ENCODE measurements at places on chromosomes 1 and 21.
A peak's percentile ranks its signal among the peaks of the same experiment; 100 is the strongest.

GRCh38 chr1:111157431-111157830, 17.4 kb downstream of the CEPT1 start:
- DNase-seq: no peak

DNA sequence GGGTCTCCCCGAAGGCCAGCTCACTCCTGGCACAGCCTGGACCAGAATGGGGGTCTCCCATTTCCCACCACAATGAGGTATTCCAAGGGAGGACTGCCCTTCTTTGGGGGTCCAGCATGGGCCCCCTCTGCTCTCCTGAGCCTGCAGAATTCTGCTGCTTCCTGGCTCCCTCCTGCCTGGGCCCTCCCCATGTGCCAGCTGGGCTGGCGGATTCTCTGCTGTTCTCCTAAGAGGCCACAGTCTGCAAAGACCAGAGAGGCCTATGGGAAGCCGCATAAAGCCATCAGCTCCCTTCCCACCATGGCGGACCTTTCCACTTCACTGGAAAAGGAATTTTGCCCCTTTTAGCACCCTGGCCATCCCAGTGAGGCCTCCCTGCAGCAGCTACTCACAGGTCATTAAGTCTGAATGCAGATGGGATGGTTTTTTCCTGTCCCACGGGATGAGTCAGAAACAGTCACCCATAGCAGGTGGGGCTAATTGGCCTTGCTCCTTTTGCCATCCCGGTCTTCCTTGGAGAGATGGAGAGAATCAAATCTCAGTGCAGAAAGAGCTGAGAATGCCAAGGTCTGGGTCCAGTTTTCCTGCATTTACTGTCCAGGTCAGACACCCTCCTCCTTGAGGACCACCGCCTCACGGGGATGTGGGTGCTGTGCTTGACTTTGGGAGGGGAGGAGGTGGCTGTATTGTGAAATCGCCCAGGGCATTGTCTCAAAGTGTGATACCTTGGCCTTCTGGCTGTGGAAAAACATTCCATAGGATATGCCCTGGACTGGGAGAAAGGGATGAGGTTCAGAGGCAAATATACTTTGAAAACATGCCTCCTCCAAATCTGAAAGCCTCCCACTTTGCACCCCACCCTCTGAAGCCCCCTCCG, 23.2 kb downstream of the MYBPH start:
- no peak for DNase-seq

- no peak for DNase-seq
Measured at GRCh38 chr1:43452789-43453441, 816 bp downstream of the HYI start.

DNA sequence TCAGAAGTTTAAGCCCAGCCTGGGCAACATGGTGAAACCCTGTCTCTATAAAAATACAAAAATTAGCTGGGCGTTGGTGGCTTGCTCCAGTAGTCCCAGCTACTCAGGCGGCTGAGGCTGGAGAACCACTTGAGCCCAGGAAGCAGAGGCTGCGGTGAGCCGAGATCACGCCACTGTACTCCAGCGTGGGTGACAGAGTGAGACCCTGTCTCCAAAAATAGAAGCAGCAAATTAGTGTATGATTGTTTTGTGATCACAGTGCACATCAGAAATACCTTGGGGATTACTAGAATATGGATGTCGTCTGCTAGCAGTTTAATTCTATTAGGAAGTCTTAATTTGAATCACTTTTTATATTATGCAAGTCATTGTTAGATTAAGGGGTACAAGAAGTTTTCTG, 59.0 kb downstream of the ZBTB17 start:
- no peak for DNase-seq

DNA sequence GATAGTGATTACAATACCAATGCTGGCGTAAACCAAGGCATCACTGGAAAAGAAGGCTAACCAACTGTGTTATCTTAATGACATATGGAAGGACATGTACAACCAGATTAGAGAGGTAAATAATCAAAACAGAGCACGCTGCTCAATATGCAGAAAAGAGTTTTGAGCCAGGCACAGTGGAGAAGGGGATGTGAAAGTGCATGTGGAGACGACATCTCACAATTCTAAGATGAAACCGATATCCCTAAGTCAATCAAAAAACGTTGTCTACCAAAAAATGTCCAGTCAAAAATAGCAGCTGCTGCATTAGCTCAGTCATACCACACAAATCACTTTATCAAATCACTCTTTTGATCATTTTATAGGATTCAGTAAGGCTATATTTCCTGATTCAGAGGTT, 116.3 kb upstream of the OLIG2 start:
- DNase-seq: no peak

DNA sequence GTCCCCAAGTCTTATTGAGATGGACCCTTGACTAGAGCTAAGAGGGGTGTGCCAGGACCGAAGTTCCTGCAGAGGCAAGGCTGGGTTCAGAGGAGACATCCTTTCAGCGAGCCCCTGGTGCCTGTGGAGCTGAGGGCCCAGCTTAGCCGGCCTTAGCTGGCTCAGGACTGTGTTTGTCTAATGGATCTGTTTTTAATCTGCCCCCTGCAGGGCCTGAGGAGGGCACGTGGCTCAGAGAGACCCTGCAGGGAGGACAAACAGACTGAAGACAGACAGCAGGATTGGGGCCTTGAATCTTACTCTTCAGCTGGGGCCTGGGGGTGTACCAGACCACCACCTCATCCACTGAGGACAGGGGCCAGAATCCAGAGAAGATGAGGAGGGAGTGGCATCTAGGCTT, 1.6 kb downstream of the CRABP2 start:
- no peak for DNase-seq

DNA sequence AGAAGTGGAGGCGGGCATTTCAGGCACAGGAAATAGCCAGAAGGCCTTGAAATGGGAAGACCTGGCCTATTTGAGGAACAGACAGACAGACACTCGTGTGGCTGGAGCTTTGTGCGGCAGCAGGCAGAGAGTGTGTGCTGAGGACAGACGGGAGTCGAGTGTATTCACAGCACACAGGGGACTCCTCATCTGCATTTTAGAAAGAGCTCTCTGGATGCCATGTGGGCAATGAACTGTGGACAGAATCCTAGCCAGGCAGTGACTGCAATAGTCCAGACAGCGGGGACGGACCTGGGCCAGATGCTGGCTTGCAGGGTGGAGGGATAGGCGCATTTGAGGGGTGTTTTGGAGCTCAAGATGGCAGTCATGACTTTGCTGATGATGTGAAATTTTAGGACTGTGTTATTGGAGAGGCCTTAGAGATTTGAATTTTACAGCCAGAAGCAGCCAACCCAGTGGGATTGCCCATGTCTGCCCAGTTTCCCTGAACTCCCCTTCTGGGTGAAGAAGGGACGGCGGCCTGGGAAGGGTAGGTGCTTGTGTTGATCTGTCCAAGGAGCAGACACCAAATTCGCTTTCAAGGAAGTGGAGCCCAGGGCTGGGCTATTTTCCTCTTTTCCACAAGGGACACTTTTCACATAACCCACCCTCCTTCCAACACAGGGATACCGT, 43.7 kb downstream of the CHAF1B start:
- DNase-seq: no peak

- DNase-seq: no peak
Measured at GRCh38 chr1:14265495-14265894, 333.0 kb upstream of the KAZN start.

DNA sequence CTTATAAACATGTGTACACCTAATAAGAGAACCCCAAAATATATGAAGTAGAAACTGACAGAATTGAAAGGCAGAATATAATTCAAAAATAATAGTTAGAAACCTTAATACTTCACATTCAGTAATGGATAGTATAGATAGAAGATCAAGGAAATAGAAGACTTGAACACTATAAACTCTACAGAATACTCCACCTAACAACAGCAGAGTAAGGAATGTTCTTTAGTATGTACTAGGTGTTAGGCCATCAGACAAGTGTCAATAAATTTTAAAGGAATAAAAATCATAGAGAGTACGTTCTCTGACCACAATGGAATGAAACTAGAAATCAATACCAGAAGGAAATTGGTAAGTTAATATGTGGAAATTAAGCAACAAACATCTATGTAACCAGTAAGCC, 16.6 kb downstream of the ZNF644 start:
- DNase-seq: no peak

- no peak for DNase-seq
Measured at GRCh38 chr1:200342511-200343311, 67.1 kb downstream of the ZNF281 start.

GRCh38 chr1:228515200-228515834, 28.1 kb downstream of the RNF187 start:
- DNase-seq: no peak

- no peak for DNase-seq
Measured at GRCh38 chr21:38479641-38480525, 18.4 kb downstream of the ERG start.

DNA sequence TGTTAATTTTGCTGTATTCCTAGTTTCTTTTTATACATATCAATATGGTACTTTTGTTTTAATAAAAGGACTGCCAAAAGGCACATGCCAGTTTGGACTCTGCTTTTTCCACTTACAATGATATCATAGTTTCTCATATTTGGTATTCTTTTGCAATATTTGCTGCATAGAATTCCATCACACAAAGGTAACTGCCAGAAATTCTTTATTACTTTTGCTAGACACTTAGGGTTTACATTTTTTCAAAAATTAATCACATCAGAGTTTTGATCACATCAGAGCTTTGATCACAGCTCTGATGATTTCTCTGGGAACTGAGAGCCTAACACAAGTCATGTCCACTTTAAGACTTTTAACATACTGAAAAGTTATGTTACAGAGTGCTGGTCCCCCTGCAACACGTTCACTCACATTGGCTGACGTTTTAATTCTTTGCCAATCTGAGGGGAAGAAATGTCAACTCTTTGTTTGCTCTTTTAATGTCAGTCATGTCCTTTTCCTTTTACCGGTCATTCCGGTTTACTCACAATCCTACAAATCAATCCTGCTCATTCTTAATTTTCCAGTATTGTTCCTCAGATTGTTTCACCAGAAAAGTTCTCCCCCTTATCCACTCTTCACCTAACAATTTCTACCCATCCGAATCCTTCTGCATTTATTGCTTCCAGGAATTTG, 1.1 kb upstream of the CD46 start:
- no peak for DNase-seq

DNA sequence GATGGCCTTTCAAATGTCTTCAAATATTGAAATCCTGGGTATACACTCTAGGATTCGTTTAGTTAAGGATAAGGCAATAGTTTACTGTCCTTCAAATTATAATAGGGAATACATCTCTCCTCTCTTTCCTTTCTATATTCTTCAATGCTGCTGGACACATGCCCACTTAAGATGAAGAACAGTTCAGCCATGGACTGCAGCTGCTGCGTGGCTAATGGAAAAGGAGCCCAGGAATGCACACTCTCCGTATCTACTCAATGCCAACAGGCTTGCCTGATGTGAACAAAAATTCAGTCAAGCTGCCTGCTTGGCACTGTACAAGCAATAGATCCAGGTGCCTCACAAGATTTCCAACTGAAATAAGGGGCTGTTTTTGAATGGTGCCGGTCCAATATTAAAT, 321.2 kb upstream of the LYPLAL1 start:
- DNase-seq: no peak

DNA sequence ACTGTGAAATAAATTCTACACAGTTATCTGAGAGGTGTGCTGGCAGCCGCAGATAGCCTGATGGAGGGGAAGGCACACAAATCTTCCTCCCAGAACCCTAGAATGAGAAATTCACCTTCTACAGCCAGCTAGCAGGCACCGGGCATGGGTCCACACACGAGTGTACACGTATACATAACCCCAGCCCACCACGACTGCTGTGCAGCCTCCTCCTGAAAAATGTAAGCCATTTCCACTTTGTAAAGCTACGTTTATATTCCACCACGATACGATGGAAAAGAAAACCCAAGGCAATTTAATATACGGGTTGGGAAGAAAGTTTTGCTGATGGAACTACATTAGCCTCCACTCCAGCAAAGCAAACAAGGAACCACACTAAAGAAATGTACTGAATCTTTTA, 1.8 kb downstream of the BTG3 start:
- DNase-seq: peak; percentile 2

- no peak for DNase-seq
Measured at GRCh38 chr1:10685808-10686403, 110.5 kb downstream of the CASZ1 start.

- no peak for DNase-seq
Measured at GRCh38 chr1:197285526-197286205, 17.6 kb downstream of the CRB1 start.

DNA sequence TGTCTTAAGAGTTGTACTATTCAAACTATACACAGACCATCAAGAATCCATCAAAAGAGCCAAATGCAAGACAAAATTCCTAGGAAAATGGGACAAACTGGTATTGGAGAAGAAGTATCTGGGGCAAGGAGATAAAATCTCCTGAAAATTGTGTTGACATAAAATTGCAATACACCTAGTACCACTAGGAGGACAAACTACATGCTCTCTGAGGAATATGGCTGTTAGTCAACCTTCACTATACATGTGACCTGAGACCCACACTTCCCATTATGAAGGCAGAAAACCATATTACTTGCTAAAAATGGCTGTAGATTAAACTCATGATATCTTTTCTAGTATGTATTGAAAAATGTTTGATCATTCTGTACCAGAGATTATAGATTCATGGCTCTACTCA, 30.0 kb downstream of the IRF2BP2 start:
- no peak for DNase-seq

DNA sequence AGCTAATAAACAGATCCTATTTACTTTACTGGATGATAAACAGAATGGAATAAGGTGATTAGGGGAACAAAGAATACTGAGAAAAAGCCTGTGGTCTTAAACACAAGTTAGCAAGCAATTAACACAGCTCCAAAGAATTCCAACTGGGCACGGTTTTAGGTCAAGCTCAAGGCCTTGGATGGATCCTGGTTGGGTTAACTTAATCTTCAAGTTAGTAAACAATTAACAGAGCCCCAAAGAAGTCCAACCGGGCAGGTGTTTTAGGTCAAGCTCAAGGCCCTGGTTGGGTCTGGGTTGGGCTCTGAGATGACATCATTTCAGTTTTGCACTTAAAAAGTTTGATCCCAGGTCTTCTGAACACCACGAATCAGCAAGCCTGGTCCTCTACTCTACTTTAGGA, 1086.3 kb upstream of the TMPRSS15 start:
- no peak for DNase-seq

DNA sequence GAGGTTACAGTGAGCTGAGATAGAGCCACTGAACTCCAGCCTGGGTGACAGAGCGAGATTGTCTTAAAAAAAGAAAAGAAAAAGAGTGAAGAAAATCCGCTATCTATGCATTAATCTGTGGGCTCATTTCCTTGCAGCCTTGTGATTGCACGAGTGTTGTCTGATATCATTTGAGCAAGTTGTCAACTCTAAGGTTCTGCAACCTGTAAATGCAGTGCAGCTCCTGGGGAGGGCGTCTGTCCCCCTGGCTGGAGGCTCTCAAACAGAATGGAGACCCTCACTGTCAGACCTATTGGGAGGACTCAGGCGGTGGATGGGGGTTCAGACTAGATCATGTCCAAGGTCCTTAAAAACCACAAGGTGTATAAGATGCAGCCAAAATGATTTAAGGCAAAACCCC, 6.2 kb downstream of the CORT start:
- DNase-seq: no peak

DNA sequence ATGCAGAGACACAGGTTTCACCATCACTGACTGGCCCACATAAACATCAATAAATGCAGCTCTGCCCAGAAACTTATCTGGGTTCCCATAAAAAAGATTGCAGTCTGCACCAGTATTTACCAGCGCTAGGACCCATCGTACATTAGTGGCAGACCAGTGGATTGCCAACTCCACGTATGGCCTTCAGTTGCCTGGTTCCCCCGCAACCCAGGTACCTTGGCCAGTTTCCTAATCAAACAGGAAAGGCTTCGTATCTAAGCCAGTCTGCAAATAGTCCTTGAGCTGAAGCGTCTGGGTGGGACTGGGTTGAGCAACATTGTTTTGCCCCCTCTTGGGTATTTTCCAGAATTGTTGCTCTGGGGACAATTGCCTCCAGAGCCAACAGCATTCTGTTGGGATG, 1639.3 kb downstream of the MRPL39 start:
- no peak for DNase-seq

GRCh38 chr1:230922620-230923019, 54.3 kb upstream of the C1orf198 start:
- DNase-seq: no peak

All from activated naive CD4-positive, alpha-beta T cell (primary cell).